ENCODE measurements at places on chromosomes 5 and 9. TPM values are rescaled to one million over a fixed set of nuclear protein-coding genes. Genes with fewer than 3 reads are reported as not detected.

GRCh38 chr9:89352451-89352850 is 34.2 kb downstream of the SECISBP2 start:
- DNase-seq: no peak
- no peaks in the 10 kb centered on the region for H3K4me1 ChIP-seq
- peaks cover 90% of the 10 kb centered on the region for H3K36me3 ChIP-seq
- H3K27me3 ChIP-seq: no peaks in the 10 kb centered on the region

- H3K27me3 ChIP-seq: no peaks in the 10 kb centered on the region
- H3K27ac ChIP-seq: peak overlapping the region; percentile 70
- no peak overlapping the region for H3K4me3 ChIP-seq
- no peaks in the 10 kb centered on the region for H3K36me3 ChIP-seq
- H3K4me1 ChIP-seq: peaks cover 100% of the 10 kb centered on the region
Measured at GRCh38 chr5:150615141-150615699, 25.2 kb upstream of the SYNPO start.

Gene ADRA1B
- total RNA-seq: 2.5 TPM

Gene SEMA6A
- 16.9 TPM for total RNA-seq

DNA sequence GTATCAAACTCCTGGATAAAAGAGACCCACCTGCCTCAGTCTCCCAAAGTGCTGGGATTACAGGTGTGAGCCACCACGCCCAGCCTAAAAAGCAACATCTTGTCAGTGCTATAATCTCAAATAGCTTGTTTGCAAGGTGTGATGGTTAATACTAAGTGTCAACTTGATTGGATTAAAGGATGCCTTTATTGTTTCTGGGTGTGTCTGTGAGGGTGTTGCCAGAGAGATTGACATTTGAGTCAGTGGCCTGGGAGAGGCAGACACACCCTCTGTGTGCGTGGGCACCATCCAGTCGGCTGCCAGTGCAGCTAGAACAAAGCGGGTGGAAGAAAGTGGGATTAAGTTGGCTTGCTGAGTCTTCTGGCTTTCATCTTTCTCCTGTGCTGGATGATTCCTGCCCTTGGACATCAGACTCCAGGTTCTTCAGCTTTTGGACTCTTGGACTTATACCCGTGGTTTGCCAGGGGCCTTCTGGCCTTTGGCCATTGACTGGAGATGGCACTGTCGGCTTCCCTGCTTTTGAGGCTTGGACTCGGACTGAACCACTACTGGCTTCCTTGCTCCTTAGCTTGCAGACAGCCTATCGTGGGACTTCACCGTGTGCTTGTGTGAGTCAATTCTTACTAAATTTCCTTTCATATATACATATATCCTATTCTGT is 28.1 kb downstream of the TARS1 start:
- H3K27me3 ChIP-seq: no peaks in the 10 kb centered on the region
- H3K4me3 ChIP-seq: no peak overlapping the region
- no peaks in the 10 kb centered on the region for H3K4me1 ChIP-seq

Gene CAMK2A
- total RNA-seq: 8.0 TPM

Gene TRIM7
- 5.8 TPM for total RNA-seq

Gene PHYKPL
- total RNA-seq: 45.1 TPM

Gene KCNV2
- total RNA-seq: not detected

Gene BHMT
- total RNA-seq: 0.83 TPM

DNA sequence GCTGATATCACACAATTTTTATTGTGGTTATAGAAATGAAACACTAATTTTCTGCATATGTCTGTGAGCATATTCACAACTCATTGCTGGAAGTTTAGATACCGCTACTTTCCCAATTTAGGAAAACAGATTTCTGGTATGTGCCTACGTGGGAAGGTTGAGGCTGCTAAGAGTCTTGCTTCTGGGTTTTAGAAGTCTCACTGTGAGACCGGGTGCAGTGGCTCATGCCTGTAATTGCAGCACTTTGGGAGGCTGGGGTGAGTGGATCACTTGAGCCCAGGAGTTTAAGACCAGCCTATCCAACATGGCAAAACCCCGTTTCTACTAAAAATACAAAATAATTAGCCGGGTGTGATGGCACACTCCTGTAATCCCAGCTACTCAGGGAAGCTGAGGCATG is 39.6 kb downstream of the UBAP1 start:
- no peak for DNase-seq
- H3K4me3 ChIP-seq: no peak overlapping the region
- no peak overlapping the region for H3K27ac ChIP-seq
- no peaks in the 10 kb centered on the region for H3K36me3 ChIP-seq

Gene MLANA
- not detected for total RNA-seq

GRCh38 chr9:106708475-106709146 is 154.4 kb upstream of the ZNF462 start:
- H3K27me3 ChIP-seq: no peaks in the 10 kb centered on the region
- H3K4me3 ChIP-seq: no peak overlapping the region
- DNase-seq: no peak
- H3K27ac ChIP-seq: peak overlapping the region; percentile 44
- no peaks in the 10 kb centered on the region for H3K36me3 ChIP-seq

GRCh38 chr5:61333321-61333953 is 1.4 kb downstream of the ZSWIM6 start:
- peak overlapping the region; percentile 82 for H3K4me3 ChIP-seq
- H3K27ac ChIP-seq: peak overlapping the region; percentile 94
- DNase-seq: no peak
- no peaks in the 10 kb centered on the region for H3K27me3 ChIP-seq

Gene KIF4B
- total RNA-seq: not detected

- no peak overlapping the region for H3K27ac ChIP-seq
- no peak overlapping the region for H3K4me3 ChIP-seq
- no peaks in the 10 kb centered on the region for H3K27me3 ChIP-seq
Measured at GRCh38 chr5:4480528-4481349, 659.4 kb upstream of the ADAMTS16 start.

GRCh38 chr5:137627293-137627692 is 108.6 kb downstream of the KLHL3 start:
- peaks cover 16% of the 10 kb centered on the region for H3K4me1 ChIP-seq
- peaks cover 14% of the 10 kb centered on the region for H3K36me3 ChIP-seq
- no peak overlapping the region for H3K4me3 ChIP-seq
- no peaks in the 10 kb centered on the region for H3K27me3 ChIP-seq

Gene PFN3
- total RNA-seq: not detected

- no peaks in the 10 kb centered on the region for H3K27me3 ChIP-seq
- H3K4me3 ChIP-seq: no peak overlapping the region
- H3K27ac ChIP-seq: no peak overlapping the region
- peaks cover 12% of the 10 kb centered on the region for H3K4me1 ChIP-seq
Measured at GRCh38 chr5:65982635-65983034, 56.3 kb downstream of the ERBIN start.

DNA sequence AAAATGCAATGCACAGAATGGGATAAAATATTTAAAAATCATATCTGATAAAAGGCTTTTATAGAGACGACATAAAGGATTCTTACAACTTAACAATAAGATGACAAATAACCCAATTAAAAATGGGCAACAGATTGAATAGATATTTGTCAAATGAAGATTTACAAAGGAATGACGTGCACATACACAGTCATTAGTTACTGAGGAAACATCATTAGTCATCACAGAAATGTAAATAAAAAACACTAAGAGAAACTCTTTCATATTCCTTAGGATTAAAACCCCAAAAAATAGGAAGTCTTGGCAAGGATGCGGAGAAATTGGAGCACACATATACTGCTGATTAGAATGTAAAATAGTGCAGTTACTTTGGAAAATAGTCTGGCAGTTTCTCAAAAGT is 1886.0 kb upstream of the CDH6 start:
- no peak for DNase-seq
- H3K36me3 ChIP-seq: no peaks in the 10 kb centered on the region
- H3K27ac ChIP-seq: no peak overlapping the region
- H3K4me3 ChIP-seq: no peak overlapping the region

DNA sequence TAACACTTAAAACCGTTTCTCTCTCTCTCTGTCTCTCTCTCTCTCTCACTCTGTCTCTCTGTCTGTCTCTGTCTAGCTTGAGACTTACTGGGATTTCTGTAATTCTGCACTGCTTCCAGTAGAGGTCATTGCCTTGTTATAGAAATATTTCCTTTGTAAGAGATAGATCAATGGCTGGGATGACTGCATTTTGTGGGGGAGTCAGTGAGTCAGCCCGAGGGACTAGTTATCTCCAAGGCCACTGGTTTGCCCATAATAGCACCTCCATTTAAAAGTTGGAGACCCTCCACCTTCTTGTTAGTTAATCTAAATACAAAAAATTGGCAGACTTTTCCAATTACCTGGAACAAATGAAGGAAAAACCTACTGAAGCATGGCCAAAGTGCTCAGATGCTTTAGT is 547.2 kb downstream of the LRRC70 start:
- H3K27ac ChIP-seq: no peak overlapping the region
- no peak overlapping the region for H3K4me3 ChIP-seq
- H3K4me1 ChIP-seq: no peaks in the 10 kb centered on the region
- H3K36me3 ChIP-seq: no peaks in the 10 kb centered on the region

GRCh38 chr5:172450861-172451695 is 3.2 kb downstream of the SH3PXD2B start:
- H3K27me3 ChIP-seq: no peaks in the 10 kb centered on the region
- H3K4me1 ChIP-seq: peaks cover 61% of the 10 kb centered on the region
- H3K27ac ChIP-seq: peak overlapping the region; percentile 91
- peak overlapping the region; percentile 94 for H3K4me3 ChIP-seq
- no peak for DNase-seq
- H3K36me3 ChIP-seq: no peaks in the 10 kb centered on the region

GRCh38 chr9:37415011-37415719 is 7.3 kb upstream of the GRHPR start:
- DNase-seq: no peak
- peak overlapping the region; percentile 14 for H3K4me3 ChIP-seq
- peak overlapping the region; percentile 79 for H3K27ac ChIP-seq
- H3K36me3 ChIP-seq: no peaks in the 10 kb centered on the region
- H3K4me1 ChIP-seq: peaks cover 17% of the 10 kb centered on the region

GRCh38 chr5:40524677-40525076 is 155.0 kb upstream of the PTGER4 start:
- no peak overlapping the region for H3K27ac ChIP-seq
- no peaks in the 10 kb centered on the region for H3K27me3 ChIP-seq
- no peaks in the 10 kb centered on the region for H3K4me1 ChIP-seq
- no peaks in the 10 kb centered on the region for H3K36me3 ChIP-seq
- no peak for DNase-seq

Measured in esophagus muscularis mucosa (tissue), 4 donors.